ENCODE measurements at places on chromosomes 7 and 10.
A peak's percentile ranks its signal among the peaks of the same experiment; 100 is the strongest.

- H3K27me3 ChIP-seq: no peaks in the 10 kb centered on the region
- DNase-seq: no peak
- H3K4me1 ChIP-seq: peaks cover 35% of the 10 kb centered on the region
- H3K27ac ChIP-seq: peak within 1 kb of the TSS; percentile 77
Observed at GRCh38 chr10:100999742-101000126, at the start of gene LZTS2. TSS of gene LZTS2 (plus strand) at chr10:100999808. CDS start at chr10:101002539, 2,731 bp downstream.

- H3K4me3 ChIP-seq: no peak overlapping the region
- peaks cover 25% of the 10 kb centered on the region for H3K4me1 ChIP-seq
- peak; percentile 14 for DNase-seq
- no peaks in the 10 kb centered on the region for H3K36me3 ChIP-seq
- H3K27ac ChIP-seq: no peak overlapping the region
- no peaks in the 10 kb centered on the region for H3K27me3 ChIP-seq
Observed at GRCh38 chr7:155208681-155209477, 88.8 kb upstream of the INSIG1 start.

GRCh38 chr10:98488669-98489430, 42.1 kb upstream of the HPS1 start:
- no peaks in the 10 kb centered on the region for H3K4me1 ChIP-seq
- H3K4me3 ChIP-seq: no peak overlapping the region
- H3K27me3 ChIP-seq: peaks cover 2% of the 10 kb centered on the region
- no peak overlapping the region for H3K27ac ChIP-seq
- DNase-seq: no peak
- H3K36me3 ChIP-seq: no peaks in the 10 kb centered on the region

DNA sequence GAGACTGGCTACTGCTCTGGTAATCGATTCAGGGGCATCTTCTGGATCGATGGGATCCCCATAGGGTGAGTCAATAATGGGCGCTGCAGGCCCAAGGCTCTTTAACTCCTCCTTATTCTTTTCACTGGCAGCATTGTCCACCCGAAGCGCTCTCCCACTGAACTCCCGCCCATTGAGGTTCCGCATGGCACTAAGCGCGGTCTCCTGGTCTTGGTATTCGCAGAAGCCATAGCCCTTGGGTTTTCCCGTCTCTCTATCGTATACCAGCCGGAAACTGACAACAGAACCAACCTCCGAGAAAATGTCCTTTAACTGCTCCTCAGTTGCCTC, 285 bp downstream of the CSTF2T start:
- no peaks in the 10 kb centered on the region for H3K27me3 ChIP-seq
- no peak for DNase-seq
- peak overlapping the region; percentile 78 for H3K4me3 ChIP-seq
- H3K36me3 ChIP-seq: peaks cover 10% of the 10 kb centered on the region

GRCh38 chr10:13808556-13809391, 222.0 kb downstream of the PRPF18 start:
- H3K36me3 ChIP-seq: no peaks in the 10 kb centered on the region
- H3K27ac ChIP-seq: no peak overlapping the region
- DNase-seq: no peak
- H3K4me3 ChIP-seq: no peak overlapping the region

- H3K27me3 ChIP-seq: no peaks in the 10 kb centered on the region
- H3K36me3 ChIP-seq: peaks cover 5% of the 10 kb centered on the region
- no peak for DNase-seq
- no peaks in the 10 kb centered on the region for H3K4me1 ChIP-seq
- H3K27ac ChIP-seq: no peak overlapping the region
Observed at GRCh38 chr7:127938588-127938987, 92.6 kb downstream of the LRRC4 start.

DNA sequence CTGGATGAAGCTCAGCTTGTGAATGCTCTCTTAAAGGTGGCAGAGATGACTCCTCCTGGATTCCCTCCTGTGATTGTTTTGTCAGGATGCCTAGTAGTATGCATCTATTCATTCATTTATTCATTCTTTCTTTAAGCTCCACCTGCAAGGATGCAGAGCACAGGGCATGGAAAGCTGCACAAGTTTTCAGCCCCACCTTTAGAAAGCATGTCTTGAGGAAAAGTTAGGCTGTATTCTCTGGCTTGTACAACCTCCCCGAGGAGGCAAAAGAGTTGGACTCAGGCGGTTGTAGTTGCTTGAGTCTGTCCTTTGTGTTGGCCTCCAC, 22.4 kb downstream of the ARID5B start:
- no peaks in the 10 kb centered on the region for H3K27me3 ChIP-seq
- peaks cover 13% of the 10 kb centered on the region for H3K36me3 ChIP-seq
- H3K4me1 ChIP-seq: no peaks in the 10 kb centered on the region
